Esophagus squamous epithelium (tissue), 5 donors: ENCODE measurements at places on chromosomes 16 and 17.

GRCh38 chr16:76294396-76295214 lies 17.4 kb downstream of the CNTNAP4 start:
- DNase-seq: no peak

DNA sequence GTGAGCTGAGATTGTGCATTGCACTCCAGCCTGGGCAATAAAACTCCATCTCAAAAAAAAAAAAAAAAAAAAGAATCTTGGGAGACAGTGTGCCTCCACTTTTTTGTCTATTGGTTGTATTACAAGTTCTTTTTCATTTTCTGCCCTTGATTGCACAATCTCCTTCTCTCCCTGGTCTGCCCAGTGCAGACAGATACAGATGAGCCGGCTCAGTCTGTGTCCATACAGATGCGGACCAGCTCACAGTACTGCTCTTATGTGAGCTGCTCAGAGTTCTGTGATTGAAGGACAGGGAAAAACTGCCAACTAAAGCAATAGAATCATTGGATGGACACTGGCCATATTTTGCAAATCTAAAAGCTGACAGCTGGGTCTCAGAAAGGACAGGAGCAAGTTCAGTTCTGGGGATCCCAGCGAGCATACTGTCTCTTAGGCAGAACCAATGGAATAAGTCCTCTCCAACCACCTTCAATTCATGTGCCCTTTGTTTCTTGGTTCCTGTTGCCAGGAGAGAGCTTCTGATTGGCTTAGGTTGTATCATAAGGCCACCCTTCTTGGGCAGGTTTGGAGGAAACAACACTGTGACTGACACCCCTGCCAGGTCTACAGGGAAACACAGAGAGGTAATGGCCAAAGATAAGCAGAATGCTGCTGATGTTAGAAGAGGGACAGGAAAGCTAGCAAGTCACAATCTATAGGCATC lies 495.6 kb upstream of the HSBP1 start:
- DNase-seq: no peak

DNA sequence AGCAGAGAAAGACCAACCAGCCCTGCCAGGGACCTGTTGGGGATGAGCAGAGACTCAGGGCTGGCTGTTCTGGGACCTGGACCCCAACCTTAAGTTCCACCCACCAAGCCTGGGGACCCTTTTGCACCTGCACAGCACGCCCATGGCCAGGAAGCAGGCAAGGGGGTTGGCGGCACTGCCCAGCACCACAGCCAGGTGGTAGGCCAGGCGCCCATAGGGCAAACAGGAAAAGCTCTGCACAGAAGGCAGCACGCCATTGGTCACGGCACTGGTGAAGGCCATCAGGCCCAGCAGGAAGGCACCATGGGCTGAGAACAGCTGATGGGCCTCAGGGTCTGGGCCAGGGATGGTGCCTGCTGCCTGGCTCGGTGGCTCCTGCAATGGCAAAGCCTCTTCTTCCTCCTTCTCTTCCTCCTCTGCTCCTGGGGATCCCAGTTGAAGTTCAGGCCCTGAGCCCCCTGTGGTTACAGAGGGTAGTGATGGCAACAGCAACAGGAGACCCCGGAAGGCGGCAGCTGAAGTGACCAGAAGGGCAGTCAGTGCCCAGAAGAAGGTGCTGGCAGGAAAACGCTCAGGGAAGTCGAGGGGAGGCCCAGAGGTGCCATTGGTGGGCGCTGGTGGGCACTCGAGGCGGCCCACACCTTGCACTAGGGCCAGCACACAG lies 1.7 kb downstream of the SLC52A1 start:
- DNase-seq: no peak

DNA sequence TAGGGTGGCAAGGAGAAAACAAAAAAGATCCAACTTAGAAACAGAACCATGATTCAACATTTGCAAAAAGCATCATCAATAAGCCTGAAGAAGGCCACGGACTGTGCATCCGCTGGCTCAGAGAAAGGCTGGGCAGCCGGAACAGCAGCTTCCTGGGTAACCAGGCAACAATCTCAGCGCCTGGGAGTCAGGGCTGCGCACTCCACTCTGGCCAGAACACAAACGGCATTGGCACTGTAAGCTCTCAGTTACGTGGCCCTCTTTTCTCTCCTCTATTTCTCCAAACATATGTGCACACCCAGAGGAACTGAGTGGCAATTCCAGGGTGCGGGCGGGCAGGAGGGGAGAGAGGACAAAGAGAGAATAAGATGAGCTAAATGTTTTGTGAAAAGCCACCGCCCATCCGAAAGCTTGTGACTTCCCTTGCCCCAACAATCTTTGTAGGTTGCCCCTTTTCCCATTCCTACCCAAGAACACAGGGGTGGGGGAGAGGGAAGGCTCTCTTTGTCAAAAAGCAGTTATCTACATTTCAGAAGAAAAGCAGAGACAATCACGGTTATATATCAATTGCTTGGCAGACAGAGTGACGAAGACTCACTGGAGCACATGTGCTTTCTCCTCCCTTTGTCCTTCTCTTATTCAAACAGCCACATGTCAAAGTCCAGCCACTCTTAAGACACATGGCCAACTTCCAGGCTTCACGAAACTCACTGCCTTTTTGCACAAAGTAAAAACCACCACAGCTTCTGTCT lies 6.6 kb upstream of the GHDC start:
- no peak for DNase-seq

- no peak for DNase-seq
Measured at GRCh38 chr17:50570032-50570431, 9.5 kb downstream of the CACNA1G start.

GRCh38 chr16:89115216-89115861 lies 21.7 kb downstream of the ACSF3 start:
- DNase-seq: peak; percentile 58

GRCh38 chr16:5615868-5616642 lies 518.5 kb upstream of the EEF2KMT start:
- no peak for DNase-seq

DNA sequence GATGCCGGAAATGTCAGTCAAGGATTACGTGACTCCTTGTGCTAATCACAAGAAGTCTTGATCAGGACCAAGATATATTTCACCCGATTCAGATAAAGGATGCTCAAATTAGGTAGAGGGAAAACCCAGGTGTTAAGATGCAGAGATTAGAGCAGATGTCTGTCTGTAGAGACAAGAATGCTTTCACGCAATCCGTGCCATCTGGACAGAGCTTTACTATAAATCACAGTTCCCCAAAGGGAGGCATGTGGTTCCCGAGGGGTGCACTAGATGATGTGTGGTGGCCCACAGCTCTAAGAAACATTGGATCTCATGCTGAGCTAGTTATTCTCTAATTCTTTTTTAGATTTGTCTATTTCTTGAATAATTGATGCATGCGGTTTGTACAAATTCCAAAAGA lies 9.8 kb upstream of the MAP3K14 start:
- no peak for DNase-seq

GRCh38 chr17:8253801-8254200 lies 4.7 kb downstream of the PFAS start:
- DNase-seq: no peak

GRCh38 chr16:79838496-79839259 lies 238.1 kb upstream of the MAF start:
- no peak for DNase-seq

DNA sequence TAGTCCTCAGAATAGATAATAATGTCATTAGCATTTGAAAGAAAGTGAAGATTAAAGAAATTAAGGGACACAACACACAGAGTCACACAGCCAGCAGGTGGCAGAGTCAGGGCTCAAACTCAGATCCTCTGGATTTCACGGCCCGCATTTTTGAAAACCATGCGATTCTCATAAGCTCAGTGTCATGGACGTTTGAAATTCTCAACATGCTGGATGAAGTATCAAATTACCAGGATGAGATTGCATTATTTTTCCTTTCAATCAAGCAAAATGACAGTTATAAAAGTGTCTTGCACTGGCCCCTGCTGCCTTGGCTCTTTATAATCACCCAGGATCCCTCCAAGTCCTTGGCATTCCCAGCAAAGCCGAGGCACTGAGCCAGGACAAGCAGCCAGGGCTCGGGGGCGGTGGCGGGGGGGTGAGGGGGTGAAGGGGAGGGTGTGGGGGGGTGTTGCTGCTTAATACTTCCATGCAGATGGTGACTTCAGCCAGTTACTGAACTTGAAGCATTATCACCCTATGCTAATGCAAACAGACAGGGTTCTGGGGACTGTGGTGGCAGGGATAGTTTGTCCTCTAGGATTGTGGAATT lies 6.6 kb upstream of the BMERB1 start:
- DNase-seq: no peak

DNA sequence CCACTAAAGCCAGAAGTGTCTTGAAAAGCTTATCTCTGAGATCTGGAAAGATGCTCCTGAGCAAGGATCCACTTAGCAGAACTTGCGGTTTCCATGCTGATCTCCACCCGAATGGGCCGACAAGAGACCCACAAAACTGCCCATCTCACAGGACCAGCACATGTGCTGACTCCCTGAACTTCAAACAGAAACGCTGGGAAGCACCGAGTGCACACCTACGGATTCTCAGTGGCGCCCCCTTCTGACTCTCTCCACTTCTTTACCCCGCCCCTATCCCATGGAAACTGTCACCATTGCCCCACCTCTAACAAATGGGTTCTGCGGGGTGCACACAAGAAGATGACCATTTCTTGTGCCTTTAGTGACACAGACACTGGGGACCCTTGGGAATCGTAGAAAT lies 21.4 kb downstream of the CDRT4 start:
- DNase-seq: no peak

DNA sequence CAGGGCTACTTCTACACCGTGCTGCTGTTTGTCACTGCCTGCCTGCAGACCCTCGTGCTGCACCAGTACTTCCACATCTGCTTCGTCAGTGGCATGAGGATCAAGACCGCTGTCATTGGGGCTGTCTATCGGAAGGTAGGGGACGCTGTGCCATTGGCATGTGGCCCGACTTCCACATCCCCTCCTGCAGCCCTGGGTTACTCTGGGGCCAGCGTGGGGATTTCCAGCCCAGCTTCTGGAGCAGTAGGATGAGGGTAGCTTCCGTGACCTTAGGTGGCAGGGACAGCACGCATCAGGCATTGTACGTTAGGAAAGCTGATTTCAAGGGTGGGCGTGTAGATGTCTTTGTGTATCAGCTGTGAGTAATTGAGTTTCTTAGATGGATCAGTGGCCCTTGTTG lies 96.5 kb downstream of the ABCC1 start:
- DNase-seq: no peak

- DNase-seq: no peak
Measured at GRCh38 chr17:16352667-16353316, 477 bp downstream of the CENPV start.

- DNase-seq: no peak
Measured at GRCh38 chr17:5976251-5976650, 93.9 kb upstream of the WSCD1 start.

DNA sequence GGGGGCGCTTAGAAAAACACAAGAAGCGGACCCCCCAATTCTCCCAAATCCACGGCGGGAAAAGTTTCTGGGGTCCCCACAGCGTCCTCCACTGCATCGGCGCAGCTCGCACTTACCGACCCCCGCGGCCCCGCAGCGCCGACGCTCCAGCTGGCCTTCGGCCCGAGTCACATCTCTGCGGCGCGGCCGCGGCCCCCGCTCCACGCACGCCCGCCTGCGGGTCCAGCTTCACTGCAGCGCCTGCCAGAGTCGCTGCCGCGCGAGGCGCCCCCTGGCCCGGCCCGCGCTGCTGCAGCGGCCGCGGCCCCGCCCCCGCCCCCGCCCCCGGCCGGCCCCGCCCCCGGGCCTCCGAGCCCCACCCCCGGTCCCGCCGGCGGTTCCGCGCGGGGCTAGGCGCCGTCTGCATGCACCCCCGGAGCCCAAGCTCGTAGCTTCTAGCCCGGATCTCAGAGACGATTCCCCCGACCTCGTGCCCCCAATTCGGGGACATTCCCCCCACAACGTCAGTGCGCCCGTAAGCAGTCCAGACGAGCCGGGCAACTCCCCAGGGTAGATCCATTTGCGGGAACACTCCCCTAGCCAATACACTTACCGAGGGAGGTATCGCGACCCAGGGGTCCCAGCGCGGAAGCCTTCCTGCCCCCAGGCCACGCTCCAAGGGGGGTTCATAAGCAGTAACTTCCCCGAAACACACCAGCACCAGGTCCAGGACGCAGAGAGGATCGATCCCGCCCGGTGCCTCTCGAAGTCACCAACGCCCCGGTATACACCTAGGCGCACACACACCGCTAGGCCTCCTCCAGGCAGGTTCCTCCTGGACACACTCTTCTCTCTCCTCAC lies at the start of gene GPRC5B:
Gene GPRC5B (minus strand): TSS at position 238 of the 840 bp plus-strand sequence. CDS start 12,003 bp downstream, outside the sequence.
- DNase-seq: no peak
